ENCODE measurements at places on chromosomes 7 and 10.

- DNase-seq, result no peak
These were observed 629.8 kb upstream of the IGFBP3 start for GRCh38 chr7:46550864-46551263.

DNA sequence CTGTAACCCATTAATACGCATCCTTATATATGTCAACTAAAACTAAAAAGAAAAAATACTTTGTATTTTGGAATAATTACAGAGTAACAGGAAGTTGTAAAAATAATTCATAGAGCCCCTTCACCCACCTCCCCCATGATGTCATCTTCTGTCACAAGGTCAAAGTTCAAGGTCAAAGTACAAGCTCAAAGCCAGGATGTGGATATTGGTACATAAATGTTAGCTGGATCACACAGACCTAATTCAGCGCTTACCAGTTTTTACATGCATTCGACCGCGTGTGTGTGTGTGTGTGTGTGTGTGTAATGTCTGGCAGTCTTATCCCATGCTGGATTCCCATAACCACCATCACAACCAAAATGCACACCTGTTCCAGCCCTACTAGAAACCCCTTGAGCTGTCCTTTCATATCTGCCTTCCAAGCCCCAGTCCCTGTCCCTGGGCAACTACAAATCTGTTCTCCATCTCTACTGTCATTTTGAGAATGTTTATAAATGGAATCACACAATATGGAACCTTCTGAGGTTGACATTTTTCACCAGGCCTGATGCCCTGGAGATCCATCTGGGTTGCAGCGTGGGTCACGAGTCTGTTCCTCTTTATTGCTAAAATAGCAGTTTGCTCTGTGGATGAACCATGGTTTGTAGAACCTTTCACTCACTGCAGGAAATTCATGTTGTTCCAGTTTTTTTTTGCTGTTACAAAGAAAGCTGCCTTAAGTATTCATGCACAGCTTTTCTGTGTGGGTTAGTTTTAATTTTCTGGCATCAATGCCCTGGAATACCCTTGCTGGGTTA is 153.6 kb upstream of the PITRM1 start:
- no peak for DNase-seq

DNA sequence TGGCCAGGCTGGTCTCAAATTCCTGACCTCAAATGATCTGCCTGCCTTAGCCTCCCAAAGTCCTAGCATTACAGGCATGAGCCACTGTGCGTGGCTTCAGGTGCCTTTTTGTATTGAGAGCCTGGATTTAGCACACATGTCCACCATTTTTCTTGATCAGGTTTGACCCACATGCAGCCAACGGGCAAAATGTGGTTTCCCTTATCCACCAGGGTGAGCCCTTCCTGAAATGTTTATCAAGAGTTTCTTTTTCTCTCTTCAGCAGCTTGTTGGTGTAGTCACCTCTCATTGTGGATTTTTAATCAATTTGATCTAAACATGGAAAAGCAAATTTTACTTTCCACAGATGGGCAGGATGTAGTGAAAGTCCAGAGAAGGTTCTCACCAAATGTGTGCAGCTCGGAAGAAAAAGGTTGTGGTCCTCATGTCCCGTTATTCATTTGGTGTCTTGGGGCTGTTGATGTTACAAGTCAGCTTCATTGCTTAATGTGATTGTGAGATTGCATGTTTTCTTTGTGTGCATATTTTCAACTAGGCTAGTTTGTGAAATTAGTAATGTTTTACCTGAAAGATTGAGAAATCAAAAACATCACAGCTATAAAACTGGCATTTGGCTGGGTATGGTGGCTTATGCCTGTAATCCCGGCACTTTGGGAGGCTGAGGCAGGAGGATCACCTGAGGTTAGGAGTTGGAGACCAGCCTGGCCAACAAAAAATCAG is 28.9 kb downstream of the GUSB start:
- no peak for DNase-seq

DNA sequence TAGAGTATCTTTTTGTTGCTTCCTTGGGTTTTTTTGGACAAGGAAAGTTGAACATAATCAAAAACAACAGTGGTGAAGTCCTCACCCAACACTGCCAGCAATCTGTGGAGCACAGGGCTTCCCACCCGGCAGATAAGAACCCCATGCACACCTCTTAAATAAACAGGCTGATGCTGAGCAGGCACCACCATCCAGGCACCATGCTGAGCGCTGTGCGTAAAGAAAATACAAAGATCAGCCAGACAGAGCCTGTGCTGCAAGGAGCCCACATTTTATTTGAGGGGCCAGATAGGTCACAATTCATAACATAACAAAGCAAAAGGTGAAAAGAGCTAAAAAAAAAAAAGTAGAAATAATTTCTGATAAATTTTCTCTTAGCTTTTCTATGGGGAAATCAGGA is 231.2 kb downstream of the PTPRN2 start:
- DNase-seq, result no peak

- DNase-seq, result no peak
These were observed 16.6 kb downstream of the STMP1 start for GRCh38 chr7:135678612-135679575.

All from stimulated activated CD4-positive, alpha-beta T cell treated with anti-CD3 and anti-CD28 coated beads, Interleukin-1b, Interleukin-23, amount 100 ng/mL, for 24 hours (primary cell).